ENCODE measurements at places on chromosomes 5 and 9. TPM values are rescaled to one million over a fixed set of nuclear protein-coding genes. Genes with fewer than 3 reads are reported as not detected.

The EQTN gene
- 1.6 TPM for total RNA-seq

- DNase-seq: no peak
Observed at GRCh38 chr5:137096149-137097103, 402.7 kb downstream of the SPOCK1 start.

- no peak for DNase-seq
Observed at GRCh38 chr5:89697581-89697980, 712.0 kb downstream of the CETN3 start.

The HSD17B4 gene
- 203 TPM for total RNA-seq

DNA sequence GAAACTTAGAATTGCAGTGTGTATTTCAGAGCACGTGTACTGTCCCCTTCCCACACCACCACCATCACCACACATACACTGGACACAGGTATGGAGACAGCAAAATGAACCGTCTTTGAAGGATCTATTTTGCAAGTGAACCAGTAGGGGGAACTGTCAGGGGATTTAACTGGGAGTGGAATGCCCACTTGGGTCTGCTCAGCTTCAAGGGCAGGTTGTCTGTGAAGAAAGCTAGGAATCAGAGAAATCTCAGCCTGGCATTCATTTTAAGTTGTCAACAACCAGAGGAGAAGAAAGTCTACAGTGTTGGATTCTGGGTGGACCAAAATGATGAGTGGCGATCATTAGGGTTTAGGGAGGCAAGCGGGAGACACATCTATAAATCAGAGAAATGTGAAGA, 147.0 kb downstream of the DCP2 start:
- no peak for DNase-seq

DNA sequence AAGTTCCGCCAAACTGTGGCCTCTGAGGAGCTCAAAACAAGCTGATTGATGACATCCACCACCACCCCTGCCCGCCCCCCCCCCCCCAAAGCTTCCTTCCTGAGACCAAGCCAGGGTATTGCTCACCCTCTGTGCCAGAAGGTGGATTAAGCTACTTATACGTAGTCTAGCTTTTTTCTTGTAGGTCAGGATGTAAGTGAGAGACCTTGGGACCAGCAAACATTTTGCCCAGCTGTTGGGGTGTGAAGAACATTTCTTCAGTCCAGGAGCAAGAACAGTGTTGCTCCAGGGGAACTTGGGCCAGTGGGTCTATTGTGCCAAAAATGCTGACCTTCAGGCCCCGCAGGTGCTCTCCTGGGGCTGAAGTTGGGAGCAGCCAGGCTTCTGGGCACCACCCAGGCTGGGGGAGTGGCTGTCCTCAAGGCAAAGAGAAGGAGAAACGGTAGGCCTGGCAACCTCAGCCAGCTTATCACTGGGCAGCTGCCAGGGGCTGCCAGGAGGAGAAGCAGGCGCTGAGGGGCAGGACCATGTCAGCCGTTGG, 18.0 kb downstream of the NEURL1B start:
- DNase-seq: no peak

DNA sequence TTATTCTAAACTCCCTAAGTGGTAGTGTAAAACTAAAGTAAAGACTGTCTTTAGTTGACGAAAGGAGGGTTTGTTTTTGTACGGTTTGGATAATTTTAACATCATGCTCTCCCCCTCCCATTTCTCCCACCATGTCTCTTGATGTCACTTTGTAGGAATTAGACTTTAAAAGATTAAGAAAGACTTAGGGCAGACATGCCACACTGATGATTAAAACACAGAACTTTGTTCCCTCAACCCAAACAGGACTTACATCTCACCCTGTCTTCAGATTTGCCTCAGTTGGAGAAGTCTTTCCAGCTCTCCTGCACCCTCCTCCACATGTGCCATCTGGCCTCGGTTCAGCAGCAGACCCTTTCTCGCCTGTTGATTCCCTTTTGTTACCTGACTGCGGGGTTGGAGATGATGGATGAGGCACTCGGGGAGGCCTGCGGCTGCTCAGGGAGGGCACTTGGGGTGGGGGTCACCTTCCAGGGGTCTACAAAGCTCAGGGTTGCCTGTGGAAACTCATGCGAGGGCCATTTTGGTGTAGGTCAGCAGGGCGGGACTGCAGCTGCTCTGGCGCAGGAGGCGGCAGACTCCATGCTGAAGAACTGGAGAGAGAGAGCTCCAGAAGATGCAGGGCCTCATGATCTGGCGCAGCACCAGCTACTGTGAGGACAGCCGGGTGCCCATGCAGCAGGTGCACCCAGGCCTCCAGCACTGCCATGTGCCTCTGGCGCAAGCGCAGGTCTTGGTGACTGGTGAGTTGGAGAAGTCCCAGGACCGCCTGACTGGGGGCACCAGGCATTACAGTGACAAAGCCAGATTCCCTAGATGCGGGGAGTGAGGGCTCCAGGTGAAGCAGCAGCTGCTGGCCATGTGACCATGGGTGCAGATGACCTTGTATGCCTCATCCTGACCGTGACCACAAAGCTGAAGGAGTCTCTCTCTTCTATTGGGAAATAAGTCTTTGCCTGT, 24.5 kb upstream of the EXOC3 start:
- no peak for DNase-seq

The DND1 gene
- 0.31 TPM for total RNA-seq

DNA sequence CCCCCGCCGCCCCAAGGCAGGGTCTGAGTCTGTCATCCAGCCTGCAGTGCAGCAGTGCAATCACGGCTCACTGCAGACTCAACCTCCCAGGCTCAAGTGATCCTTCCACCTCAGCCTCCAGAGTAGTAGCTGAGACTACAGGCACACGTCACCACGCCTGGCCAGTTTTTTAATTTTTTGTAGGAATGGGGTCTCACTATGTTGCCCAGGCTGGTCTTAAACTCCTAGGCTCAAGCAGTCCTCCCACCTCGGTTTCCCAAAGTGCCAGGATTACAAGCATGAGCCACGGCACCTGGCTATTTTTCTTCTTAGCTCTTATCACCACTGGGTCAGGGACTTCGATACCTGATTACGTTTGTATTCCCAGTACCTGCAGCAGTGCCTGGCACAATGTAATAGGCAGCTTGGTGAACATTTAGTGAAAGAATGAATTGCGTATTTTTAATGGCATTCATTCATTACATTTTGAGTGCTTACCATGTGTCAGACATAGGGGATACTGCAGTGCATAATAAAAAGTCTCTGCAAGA, 10.3 kb downstream of the LARP1 start:
- DNase-seq: no peak

DNA sequence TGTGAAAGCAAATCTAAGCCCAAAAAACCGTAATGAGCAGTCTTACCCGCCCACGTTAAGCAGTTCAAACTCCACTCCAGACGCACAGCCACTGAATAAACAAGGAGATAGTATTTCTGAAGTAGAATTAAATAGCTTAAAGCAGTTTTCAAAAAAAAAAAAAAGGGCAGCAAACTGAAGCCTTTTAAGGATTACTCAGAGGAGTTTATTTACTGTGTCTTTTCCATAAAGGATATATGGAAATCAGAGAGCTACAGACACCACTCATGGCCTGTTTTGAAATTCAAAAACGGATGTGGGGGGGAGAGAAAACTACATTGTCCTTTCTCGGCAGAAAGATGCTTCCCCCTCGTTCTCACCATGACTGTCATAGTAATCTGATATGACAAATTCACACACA, 83.7 kb upstream of the IRX1 start:
- no peak for DNase-seq

DNA sequence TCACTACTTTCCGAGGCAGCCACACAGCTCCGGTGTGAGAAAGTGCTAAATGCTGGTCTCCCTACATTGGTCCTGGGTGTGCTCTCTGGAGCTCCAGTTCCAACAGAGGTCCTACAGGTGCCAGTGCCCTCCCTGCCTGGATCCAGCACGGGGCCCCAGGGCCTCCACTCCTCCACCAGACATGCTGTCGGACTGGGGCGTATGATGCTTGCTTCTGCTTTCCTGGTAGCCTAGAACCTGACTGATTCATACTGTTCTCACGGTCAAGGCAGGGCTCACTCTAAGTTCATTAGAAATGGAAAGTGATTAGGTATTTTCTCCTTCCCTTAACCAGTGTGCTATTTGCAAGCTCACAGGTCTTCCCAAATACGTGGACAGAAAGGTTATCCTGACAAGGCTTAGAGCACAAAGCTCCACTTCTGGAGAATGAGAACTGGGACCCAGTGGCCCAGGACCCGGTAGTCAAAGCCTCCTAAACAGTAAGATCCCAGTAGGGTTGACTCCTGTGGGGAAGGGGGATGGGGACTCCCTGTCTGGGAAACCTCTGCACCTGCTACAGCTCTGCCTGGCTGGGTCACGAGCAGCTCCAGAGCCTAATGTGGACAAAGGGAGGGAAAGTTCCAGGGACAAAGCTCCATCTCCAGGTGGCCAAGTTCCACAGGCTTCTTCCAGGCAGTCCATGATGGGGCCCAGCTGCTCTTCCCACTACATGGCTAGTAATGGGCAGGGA, 98.1 kb downstream of the PAX5 start:
- DNase-seq: no peak

GRCh38 chr5:135691044-135691443, 112.3 kb upstream of the CXCL14 start:
- no peak for DNase-seq

- no peak for DNase-seq
Observed at GRCh38 chr5:75885321-75885720, 168.1 kb upstream of the POC5 start.

DNA sequence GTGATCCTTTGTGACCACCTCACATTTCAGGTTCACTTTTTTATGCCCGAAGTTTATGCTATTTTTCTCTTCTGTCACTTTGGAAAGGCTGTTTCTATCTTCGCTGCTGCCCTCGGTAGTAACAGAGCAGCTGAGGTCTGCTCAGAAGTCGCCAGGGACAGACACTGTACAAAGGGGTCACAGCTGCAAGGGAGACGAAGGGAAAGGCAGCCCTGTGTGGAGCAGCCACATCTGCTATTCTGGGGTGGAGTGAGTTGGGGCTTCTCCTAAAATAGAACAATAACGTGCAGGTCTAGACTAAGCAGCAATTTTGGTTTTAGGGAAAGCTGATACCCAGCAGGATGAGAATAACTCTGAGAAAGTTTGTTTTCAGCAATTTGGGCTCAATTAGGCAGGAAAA, 72.5 kb downstream of the ACTL7B start:
- no peak for DNase-seq

- no peak for DNase-seq
Observed at GRCh38 chr5:128706269-128706668, 168.2 kb upstream of the FBN2 start.

DNA sequence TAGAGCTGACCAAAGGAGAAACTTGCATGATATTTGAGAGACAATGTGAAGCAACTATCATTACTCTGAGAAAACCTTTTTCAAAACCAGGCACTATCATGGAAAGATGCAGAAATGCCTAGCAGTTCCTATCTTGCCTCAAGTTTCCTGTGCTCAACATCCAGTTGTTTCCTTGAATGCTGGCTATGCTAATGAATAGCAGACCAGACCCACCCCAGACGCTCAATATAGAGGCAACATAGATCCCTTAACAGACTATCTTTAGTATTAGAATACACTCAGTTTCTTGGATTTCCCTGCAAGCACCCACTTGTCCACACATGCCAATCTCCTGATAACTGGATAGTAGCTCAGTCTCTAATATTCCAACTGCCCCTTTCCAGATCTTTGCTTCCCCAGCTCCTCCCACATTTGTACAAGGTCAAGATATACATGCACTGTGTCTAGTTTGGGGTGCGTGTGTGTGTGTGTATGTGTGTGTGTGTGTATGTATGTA, 93.3 kb upstream of the PCSK5 start:
- DNase-seq: no peak

The CCDC187 gene
- total RNA-seq: under 0.01 TPM

DNA sequence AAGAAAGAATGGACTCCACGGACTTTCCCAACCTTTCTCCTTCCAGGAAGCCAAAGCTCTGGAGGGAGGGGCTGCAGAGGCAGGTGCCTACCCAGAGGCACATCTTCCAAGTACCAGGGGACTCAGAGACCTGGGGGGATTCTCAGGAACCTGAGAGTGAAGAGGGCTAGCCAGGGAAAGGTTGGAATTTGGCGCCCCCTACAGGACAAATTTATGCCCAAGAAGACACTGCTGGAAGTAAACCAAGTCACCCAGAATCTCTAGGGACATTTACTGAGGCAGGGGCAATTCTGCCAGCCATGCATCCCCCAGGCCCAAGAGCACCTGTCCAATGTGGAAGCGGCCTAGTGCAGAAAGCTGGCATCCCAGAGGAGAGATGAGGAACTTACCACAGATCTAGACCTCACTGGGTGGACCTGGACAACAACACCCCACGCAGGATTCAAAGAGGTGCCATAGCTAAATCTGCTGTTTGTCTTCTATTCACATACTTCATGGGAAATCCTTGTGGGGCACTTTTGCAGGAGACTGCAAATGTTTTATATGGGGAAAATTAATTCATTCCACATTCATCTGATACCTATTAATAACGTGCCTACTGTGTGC, 25.9 kb upstream of the IDNK start:
- no peak for DNase-seq

DNA sequence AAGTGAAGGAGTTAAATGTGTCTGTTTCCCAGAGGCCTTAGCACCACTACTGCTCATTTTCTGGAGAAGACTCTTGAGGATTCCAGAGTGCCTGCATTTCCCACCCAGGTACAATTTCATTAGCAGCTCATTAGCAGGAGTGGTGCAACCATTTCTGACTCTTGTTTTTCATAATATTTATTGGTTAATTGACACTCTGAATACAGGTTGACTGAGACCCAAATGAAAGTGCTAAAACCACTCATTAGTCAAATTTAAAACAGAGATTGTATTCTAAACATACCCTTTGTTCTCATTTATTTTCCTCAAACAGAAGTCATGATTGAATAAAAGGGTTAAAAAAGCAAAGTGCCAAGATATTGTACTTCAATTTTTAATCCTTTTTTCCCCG, 134.5 kb downstream of the SIL1 start:
- DNase-seq: no peak

GRCh38 chr5:119347574-119347973, 8.2 kb upstream of the TNFAIP8 start:
- DNase-seq: no peak

GRCh38 chr5:172213126-172213525, 19.2 kb downstream of the EFCAB9 start:
- DNase-seq: no peak

The KCNMB1 gene
- 0.16 TPM for total RNA-seq

DNA sequence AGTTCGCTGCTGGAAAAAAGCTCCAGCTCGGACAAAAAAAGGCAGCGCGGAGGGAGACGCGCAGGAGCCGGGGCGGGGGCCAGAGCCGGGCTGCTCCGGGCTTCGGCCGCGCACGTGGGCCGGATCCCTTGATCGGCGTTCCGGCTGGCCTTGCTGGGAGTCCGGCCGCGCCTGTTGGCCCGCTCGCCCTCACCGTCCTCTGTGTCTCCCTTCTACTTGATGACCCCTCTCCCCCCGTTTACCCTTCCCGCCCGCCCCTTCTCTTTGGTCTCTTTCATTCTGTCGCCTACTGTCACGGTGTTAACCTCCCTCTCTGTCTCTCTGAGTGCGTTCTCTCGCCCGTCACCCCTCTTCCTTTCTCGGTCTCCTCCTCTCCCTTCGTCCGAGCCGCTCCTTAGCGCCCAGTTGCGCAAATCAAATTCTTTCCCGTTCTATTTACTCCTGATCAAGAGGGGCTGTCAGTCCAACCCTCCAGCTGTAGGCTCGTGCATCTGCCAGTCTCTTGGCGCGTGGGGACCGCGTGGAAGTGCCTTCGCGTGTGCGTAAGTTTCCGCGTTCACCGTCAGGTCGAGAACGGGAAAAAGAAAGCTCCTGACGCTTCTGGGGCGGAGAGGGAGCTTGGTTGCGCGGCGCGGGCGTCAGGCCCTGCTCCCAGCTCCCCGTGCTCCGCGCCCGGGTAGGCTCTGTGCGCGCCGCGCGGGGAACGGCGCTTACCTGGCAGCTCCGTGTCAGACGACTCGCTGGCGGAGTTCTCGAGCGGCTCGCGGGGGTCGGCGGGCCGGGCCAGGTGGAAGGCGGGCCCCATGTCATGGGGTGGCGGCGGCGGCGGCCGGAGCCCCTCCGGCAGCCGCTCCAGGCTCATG, 798 bp downstream of the PITX1 start:
- no peak for DNase-seq

Data from occipital lobe (tissue), 3 donors.